Aorta (tissue), 5 donors: ENCODE measurements at places on chromosomes 12 and 14. TPM values are rescaled to one million over a fixed set of nuclear protein-coding genes. Genes with fewer than 3 reads are reported as not detected.

RPS6KL1 gene
- polyA plus RNA-seq, result 3.3 TPM

DNA sequence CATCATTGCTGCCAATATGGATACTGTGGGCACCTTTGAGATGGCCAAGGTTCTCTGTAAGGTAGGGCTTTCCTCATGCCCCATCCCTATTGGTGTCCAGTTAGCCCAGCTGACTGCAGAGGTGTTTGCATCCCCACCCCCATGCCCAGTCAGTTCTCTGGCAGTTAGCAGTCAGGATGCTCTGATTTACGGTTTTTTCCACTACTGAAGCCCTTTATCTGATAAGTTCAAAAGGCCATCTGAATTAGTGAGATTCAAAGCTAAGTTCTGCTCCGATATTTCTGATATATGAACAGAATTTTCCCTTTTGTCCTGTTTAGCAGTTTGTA is 773 bp downstream of the GMPR2 start:
- no peak for DNase-seq

GRCh38 chr12:52517888-52518287 is 2.3 kb downstream of the KRT5 start:
- no peak for DNase-seq

GRCh38 chr12:122852336-122853275 is 17.3 kb downstream of the HIP1R start:
- no peak for DNase-seq
